ENCODE measurements at places on chromosomes 12 and 14. TPM values are rescaled to one million over a fixed set of nuclear protein-coding genes. Genes with fewer than 3 reads are reported as not detected.

The GPR68 gene
- total RNA-seq: 6.1 TPM

The PLA2G1B gene
- total RNA-seq: not detected

The PLCZ1 gene
- not detected for total RNA-seq

The IQSEC3 gene
- not detected for total RNA-seq

The FAM181A gene
- not detected for total RNA-seq

The CMA1 gene
- not detected for total RNA-seq

The BCL11B gene
- not detected for total RNA-seq

The PRR4 gene
- 2.0 TPM for total RNA-seq

The KMT2D gene
- total RNA-seq: 42.5 TPM

All from placental pericyte (primary cell).